GM12864 (cell line): ENCODE measurements at places on chromosomes 2 and 18.

- DNase-seq: no peak
Observed at GRCh38 chr18:44342162-44342561, 338.5 kb upstream of the SETBP1 start.

DNA sequence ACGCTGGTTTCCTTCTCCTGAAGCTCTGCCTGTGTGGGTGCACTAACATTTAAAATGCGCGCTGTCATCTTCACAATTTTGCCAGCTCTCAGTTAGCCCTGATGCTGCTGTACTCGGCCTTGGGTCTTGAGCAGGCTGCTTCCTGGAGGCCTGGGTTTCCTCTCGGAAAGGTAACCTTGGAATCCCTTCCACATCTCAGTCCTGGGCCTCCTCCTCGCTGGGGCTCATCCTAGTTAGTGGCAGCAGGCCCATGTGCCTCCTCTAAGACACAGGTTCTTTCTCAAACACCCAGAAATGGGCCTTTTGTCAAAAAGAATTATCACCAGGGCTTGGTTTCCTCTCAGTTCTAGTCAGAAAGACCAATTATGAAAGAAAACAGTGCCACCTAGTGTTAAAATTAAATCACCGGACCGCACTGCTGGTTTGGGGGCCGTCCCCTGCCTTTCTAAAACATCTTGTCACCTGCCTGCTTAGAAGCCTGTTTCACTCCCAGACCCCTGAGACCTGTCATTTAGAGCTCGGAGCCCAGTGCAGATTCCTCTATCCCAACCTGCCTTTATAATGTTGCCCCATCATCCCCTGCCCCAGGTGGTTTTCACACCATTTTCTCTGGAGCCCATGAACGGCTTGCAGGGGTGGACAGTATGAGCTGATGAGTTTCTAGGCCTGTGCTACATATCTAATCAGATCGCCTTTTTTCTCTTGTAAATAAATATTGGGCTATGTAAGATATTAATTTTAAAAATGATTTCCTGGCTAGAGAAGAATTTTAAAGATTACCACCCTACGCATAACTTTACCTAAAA, 42.4 kb downstream of the HK2 start:
- DNase-seq: peak; percentile 10

- DNase-seq: peak; percentile 39
Observed at GRCh38 chr2:111157798-111158197, 37.1 kb downstream of the BCL2L11 start.

DNA sequence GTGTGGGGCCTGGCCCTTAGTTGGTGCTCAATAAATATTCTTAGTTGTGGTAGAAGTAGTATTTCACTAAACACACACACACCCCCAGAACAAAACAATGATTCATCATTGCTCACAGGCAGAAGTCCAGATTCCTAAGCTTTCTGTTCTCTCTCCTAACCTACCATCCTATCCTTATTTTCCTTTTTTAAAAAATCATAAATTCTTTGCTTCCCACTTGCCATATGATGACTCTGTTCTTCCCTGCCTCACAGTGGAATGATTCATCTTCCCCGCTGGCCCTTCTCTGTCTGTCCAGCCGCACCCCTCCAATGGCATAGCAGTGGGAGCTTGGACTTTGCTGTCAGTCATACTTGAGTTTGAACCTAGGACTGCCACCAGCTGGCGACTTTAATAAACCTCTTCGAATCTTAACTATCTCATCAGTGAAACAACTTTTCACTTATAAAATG, 5.2 kb downstream of the EML6 start:
- no peak for DNase-seq

GRCh38 chr2:219434718-219435525, at the start of gene SPEG:
Gene SPEG (plus strand): TSS chr2:219434843. CDS start chr2:219434978, 135 bp downstream.
- no peak for DNase-seq

DNA sequence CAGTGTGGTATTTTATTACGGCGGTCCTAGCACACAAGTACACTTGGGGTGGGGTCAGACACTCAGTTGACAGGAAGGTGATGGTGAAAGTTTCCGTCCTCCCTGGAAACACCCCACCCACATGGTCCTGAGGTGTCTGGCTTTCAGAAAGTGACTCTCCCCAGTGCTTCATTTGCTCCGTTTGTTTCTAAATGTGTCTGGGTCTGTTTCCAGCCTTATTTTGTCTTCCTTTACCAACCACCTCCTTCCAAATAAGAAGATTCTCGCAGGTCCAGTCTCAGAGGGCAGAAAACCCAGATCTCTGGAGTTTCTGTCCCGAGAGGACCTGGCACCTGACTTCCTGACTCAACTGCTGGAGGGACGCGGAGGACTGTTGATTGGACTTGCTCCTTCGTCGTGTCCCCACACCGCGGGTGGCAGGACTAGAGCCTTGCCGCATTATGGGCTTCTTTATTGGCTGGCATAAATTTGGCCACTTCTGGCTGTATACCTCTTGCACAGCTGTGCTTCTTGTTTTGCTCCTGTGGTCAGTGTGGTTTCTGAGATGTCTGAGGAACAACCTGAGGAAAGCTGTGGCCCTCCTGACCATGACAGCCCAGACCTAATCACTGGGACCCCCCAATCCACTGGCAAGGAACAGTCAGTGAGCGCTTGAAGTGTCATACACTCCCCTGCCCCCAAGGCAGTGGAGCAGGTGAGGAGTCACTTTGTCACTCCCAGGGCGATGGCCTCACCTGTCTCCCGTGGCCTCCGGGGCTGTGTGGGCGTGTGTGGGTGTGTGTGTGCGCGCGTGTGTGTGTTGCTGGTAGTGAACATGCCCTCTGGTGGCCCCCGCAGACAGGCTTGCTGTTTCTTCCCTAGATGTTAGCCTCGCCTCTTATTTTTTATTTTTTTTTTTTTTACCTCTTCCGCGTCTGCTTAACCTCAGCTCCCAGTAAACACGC, 45.6 kb downstream of the MEX3C start:
- peak; percentile 59 for DNase-seq

DNA sequence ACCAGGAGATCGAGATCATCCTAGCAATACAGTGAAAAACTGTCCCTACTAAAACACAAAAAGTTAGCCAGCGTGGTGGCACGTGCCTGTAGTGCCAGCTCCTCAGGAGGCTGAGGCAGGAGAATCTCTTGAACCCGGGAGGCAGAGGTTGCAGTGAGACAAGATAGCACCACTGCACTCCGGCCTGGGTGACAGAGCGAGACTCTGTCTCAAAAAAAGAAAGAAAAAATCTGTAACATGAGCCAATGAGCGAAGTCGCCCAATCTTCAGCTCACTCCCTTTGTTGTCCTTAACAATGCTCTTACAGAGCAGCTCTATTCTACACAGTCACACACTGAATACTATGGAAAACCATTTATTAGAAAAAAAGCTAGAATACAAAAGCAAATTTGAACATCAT, 22.0 kb downstream of the FAM98A start:
- no peak for DNase-seq

- no peak for DNase-seq
Observed at GRCh38 chr18:38460657-38461056, 895.1 kb upstream of the CELF4 start.

GRCh38 chr2:235568431-235568830, 74.6 kb downstream of the AGAP1 start:
- no peak for DNase-seq

GRCh38 chr2:7450188-7450832, 533.1 kb downstream of the RNF144A start:
- no peak for DNase-seq

GRCh38 chr2:42117923-42118753, 51.0 kb upstream of the EML4 start:
- DNase-seq: no peak
